Hematopoietic multipotent progenitor cell treated with erythropoietin and hydrocortisone succinate and interleukin-3 and kit ligand, for 17 days (in vitro differentiated cells): ENCODE measurements at places on chromosomes 7 and 10.

- no peak for DNase-seq
Measured at GRCh38 chr10:104021246-104021645, 54.3 kb downstream of the SLK start.

GRCh38 chr10:80487791-80488538 lies 33.9 kb downstream of the TSPAN14 start:
- no peak for DNase-seq

DNA sequence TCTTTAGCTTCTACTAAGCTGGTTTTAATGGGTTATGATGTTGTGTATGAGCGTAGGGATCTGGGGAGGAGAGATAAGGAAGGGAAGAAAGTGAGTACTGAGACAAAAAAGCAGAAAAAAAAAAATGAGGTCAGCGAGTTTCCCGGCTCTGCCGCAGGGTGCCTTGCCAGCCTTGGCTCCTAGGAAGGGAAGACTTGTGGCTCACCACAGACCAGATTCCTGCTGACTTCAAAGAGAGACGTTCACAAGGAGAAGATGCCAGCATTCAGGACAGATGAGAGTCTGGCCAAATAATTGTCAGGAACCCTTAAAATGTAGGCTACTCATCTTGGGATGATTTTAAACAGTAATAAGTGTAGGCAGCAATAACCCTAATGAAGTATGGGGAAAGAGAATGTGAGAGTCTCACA lies 11.4 kb upstream of the FAS start:
- DNase-seq: peak; percentile 75

- no peak for DNase-seq
Measured at GRCh38 chr10:131195116-131195515, 116.4 kb downstream of the TCERG1L start.

GRCh38 chr7:72760602-72761001 lies 67.4 kb downstream of the TYW1B start:
- DNase-seq: no peak

DNA sequence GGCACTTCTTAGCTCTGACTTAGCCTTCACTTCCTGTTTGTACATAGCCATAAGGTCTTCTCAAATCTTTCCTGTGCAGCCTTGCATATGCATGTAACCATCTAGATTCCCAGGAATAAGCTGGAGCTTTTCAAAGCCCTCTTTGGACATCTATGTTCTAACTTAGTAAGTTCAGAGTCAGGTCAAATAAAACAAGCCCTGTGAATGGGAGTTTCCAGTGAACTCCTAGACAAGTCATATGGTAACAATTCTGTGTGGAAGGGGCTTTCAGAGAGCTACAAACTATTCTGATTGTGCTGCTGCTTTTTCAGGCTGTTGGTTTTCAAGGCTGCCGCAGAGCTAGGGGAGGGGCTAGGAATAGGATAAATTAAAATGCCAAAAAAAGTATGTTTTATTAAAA lies 208.4 kb upstream of the AKR1E2 start:
- DNase-seq: no peak

- no peak for DNase-seq
Measured at GRCh38 chr10:35006836-35007235, 83.3 kb downstream of the CUL2 start.

DNA sequence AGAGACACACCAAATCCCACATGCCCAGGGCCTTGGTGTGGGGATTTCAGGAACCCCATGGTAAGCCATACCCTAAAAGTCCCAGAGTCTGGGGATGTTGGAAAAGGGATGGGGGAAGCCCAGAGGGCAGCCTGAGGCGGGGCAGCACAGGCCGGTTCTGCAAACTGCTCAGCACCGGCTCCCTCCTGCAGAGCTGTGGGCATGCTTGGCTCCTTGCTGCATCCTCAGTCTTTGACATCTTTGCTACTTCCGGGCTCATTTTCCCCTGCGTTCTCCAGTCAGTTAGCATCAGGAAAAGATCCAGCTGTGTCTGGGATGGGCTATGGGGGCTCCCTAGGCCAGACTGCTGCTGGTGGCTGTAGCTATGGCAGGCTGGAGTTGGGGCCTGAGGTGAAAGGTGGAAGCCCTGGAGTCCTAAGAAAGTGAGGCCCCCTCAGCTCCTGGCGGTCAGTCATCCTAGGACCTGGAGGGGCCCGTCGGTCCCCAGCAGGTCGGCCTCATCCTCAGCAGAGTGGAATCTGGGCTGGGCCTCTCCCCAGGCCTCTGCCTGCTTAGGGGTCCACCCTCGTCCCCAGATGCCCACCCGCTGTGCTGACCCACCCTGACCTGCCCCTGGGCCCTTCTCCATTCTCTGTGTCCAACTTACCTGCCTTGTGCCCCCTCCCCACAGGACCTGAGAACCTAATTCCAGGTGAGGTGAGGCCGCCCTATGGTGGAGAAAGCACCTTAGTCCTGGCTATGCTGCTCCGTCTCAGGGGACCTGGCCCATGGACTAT lies 9.3 kb downstream of the TBATA start:
- no peak for DNase-seq

GRCh38 chr7:831596-832166 lies 595 bp upstream of the SUN1 start:
- DNase-seq: peak; percentile 24

DNA sequence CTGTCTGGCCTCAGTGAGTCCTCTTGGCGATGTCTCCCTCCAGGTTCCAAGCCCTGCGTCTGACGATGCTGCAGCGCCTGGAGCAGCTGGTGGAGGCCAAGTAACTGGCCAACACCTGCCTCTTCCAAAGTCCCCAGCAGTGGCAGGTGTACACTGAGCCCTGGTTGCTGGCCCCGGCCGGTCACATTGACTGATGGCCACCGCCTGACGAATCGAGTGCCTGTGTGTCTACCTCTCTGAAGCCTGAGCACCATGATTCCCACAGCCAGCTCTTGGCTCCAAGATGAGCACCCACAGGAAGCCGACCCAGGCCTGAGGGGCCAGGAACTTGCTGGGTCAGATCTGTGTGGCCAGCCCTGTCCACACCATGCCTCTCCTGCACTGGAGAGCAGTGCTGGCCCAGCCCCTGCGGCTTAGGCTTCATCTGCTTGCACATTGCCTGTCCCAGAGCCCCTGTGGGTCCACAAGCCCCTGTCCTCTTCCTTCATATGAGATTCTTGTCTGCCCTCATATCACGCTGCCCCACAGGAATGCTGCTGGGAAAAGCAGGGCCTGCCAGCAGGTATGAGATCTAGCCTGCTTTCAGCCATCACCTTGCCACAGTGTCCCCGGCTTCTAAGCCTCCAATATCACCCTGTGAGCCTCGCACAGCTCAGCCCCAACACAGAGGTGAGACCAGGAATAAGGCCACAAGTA lies 7.3 kb upstream of the ZNF22 start:
- no peak for DNase-seq

DNA sequence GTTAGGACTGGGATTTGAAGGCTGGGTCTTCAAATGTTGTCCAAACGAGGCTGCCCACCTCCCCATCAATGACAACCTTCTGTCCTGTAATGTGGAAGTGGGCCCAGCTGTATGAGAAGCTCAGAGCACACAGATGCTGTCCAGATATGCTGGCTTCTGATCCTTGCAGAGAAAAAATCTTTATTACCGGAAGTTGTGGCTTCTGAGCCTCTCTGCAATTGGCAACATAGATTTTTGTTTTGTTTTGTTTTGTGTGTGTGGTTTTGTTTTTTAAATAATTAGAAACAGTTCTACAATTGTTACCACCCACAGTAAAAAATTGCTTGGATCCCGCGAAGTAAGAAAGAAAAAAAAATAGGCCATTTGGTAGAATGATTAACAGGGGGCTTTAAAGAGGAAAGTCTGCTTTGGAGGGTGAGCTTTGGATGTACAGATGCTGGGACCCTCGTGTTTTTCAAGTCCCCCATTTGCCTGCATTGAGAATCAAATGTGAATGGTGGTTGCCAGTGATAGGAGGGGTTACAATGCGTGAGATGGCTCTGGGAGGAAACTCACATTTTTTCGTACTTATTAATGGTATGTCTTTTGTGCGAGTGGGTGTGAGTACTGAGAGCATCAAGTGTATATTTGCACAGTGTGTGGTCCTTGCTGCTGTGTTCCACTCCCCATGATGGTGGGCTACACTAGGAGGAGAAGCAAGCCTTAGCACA lies 153.2 kb downstream of the TCF7L2 start:
- DNase-seq: no peak

DNA sequence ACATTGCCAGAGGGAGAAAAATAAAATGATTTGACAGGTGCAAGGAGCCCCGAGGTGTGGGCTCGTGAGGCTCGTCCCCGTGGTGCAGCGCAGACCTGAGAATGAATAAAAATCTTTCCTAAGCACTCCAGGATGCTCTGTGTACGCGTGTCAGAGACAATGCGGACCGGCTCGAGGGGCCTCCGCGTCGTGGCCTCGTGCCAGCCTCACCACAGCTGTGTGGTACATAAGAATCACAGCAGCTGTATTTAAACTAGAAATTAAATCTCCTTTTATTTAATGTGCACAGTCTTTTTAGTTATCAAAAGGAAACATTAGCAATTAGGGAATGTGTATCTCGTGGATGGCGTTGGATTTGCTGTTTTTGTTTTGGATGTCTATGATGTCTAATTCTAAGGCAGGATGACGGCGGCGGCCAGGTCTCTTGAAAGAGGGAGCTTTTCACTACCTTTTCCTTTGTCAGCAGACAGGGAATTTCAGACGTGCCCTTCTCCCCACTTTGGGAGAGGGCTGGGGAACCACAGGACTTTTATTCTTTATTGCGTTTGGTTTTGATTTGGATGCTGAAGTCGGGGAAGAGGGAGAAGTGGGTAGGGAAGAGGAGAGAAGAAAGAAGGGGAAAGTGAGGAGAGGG lies 365.3 kb upstream of the SHH start:
- DNase-seq: no peak

GRCh38 chr10:89242840-89243568 lies 8.6 kb downstream of the LIPA start:
- no peak for DNase-seq

DNA sequence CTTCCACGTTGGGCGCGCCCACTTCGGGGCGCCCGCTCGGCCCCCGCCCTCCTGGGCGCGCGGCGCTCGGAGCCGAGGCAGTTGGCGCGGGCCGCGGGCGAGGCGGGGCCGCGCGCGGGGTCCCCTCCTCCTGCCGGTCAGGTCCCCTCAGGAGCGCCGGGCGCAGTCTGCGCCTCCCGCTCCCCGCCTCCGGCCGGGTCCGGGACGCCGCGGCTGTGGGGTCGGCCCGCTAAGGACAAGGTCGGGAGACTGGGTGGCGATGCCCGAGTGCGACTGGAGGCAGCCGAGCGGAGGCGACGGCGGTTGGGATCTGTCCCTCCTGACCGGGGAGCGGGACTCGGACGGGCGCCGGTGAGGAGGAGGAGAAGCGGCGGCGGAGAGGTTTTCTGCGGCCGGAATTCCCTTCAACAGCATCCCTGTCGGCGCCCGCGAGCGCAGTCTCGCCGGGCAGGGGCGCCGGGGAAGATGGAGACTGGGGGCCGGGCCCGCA lies at the start of gene ATRNL1:
Gene ATRNL1, plus strand, starts transcription at position 80 of the 490 bp plus-strand sequence. Its CDS starts 386 bp downstream, at position 466.
- no peak for DNase-seq

DNA sequence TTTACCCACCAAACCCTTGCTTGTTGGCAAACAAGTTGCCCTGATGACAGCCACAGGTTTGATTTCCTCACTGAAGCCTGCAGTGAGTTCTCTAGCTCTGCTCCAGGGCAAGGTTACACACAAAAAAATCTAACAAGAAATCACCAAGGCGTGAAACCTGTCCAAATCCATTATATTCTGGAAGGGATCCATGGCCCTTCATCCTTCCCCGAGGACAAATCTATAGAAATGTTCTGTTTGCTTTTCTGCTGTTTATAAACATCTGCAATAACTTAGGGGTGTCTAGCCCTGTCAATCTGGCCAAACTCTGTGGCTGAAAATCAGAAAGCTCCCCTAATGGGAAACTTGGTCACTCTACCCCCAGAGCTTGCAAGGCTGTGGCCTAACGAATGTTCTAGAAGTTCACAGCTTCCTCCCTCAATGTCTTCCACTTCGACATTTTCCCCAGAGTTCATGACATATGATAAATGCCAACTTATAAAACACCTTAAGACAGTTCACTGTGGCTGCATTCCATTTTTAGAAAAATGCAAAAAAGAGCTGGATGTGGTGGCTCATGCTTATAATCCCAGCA lies 164.5 kb downstream of the PRPF18 start:
- no peak for DNase-seq

GRCh38 chr7:44098092-44099068 lies 5.8 kb upstream of the AEBP1 start:
- no peak for DNase-seq

- DNase-seq: no peak
Measured at GRCh38 chr10:127145173-127145572, 51.2 kb downstream of the INSYN2A start.

- no peak for DNase-seq
Measured at GRCh38 chr7:125465527-125465926, 535.9 kb upstream of the POT1 start.

- DNase-seq: no peak
Measured at GRCh38 chr7:25583621-25584020, 355.3 kb upstream of the NPVF start.

- peak; percentile 50 for DNase-seq
Measured at GRCh38 chr7:128221929-128222403, 19.1 kb upstream of the LEP start.

DNA sequence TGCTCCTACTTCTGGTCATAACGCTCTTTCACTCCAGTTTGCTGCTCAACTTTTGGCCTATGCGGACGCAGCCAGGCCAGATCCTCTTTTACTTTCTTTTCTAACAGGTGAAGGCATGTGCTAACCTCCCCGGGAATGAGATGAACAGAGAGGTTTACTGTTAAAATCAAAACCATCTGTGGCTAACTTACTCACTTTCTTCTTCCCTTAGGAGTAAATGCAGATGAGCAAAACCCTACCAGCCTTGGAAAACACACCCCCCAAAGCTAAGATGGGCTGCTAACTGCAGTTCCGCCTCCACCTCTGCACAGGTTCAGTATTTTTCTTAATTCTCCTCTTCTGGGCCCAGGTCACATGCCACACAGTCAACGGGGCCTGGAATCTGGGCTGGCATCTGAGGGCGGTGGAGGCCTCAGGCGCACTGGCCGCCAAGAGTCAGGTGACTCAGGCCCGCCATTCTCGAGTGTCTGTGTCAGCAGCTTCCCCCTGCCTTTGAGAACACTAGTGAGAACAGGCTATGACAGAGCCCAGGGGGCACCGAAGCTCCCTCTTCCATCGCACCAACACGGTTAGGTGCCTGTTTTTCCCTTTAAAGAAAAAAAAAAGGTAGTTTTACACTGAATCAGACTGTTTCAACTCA lies 11.1 kb downstream of the FAM53B start:
- no peak for DNase-seq

- no peak for DNase-seq
Measured at GRCh38 chr10:27349987-27350386, 109.4 kb upstream of the ACBD5 start.

GRCh38 chr10:97274828-97275227 lies 17.6 kb downstream of the ARHGAP19 start:
- DNase-seq: no peak

- no peak for DNase-seq
Measured at GRCh38 chr7:70632400-70632799, 499.5 kb upstream of the GALNT17 start.
